ENCODE measurements at places on chromosomes 1 and 21.

DNA sequence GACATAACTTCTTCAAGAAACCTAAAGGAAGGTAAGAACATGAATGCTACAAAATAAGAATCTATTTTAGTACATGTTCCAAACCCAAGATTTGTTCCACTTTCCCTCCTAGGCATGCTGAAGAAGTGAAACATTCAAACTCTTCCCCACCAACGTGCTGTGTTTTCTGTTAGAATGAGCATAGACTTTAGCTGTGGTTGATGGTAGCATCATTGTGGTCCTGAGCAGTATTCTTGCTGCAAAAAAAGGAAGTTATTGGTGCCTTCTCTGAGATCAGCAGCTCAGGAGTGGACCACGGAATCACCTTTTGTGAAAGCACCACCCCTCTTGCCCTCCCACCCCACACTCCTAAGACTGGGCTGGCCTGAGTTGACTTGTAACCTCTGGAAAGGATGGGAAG lies 100.4 kb upstream of the POGK start:
- no peak for DNase-seq

DNA sequence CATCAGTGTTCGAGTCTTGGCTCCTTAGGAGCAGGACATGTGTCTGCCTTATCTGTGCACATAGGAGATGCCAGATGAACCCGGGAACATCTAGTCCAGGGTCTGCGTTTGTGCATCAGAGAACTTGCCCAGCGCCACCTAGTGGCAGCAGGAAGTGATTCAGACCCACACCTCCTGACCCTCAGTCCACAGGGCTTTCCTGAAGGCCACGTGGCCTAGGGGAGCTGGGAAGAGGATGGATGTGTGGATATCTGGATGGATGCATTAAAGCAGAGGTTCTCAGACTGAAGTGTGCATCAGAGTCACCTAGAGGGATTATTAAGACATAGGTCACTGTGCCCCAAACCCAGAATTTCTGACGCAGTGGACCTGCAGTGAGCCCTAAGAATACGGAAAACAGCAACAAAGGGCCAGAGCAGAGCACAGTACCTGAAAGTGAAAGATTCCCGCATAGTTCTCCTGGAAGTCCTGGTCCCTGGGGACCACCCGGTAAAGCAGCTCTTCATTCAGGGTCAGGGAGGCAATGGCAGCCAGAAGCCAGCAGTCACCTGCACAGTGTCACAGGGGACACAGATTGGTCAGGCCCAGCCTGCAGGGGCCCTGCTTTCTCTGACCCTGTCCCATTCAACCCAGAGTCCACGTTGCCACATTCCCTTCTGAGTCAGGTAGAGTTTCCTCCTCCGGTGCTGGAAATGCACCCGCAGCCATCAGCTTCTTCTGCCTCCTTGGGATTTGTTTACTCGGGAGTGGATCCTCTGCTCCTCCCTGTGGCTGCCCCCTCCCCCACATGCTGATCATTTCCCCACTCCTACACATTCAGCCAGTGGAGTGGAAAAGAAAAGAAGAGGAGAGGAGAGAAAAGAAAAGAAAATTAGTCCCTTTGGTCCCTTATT lies 37.0 kb downstream of the CAPN8 start:
- peak; percentile 18 for DNase-seq

DNA sequence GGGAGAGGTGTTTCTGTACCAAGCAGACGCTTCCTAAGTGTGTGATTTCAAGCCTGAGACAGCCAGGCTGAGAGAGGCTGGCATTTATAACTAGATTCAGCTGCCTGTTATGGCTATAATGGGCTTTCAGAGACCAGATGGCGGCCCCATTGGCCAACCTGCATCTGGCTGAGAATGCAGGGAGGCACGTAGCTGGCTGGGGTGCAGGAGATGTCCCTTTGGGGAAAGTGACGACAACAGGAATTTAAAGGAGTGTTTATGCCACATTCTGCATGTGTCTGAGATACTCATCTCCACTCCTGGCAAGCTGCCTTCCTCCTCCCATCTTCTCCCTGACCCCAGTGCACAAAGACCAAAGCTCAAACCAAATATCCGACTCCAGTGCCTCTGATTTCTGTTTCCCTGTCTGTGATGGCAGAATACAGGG lies 21.3 kb upstream of the CCDC190 start:
- no peak for DNase-seq

DNA sequence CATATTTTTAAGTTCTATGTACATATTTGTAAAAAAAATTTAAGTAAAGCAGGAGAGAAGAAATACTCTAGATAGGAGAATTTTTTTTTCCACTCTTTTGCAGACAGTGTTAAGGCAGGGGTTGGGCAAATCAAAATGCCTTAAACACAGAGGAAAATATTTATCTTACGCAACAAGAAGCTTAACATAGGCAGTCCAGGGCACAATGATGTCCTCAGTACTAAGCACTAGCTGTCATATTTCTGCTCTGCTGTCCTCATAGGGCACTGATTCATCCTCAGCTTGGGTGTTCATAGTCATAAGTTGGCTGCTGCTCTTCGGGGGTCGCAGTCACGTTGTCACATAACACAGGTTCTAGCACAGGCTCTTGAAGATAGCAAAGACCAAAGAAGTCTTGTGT lies 247.4 kb downstream of the PTBP2 start:
- DNase-seq, result no peak

DNA sequence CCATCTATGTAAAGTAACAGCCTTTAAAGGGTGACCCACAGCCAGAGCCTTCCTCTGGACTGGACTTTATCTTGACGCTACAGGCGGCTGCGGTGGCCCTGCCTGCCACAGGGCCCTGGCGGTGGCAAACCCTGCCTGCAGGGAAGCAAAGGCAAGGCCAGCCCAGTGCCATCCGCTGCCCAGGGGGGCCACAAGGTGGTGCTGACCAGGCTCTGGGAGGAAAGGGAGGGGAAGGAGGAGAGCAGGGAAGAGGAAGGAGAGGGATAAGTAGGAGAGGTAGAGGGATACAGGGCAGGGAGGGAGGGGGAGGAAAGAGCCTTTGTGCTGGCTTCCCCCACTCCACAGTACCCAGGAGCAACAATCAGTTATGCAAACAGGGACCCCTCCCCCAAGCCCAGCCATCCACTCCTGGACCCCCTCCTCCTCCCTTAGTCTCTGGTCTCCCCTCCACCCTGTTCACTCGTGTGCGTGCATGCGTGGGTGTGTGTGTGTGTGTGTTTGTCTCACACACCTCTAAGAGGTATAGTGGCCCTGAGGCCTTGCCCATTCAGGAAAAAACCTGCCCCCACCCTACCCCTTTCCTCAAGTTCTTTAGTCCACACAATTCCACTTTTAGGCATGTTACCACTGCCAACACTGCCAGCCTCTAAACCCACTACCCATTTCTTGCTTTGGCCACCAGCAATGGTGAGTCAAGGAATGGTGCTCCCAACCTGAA lies 30.3 kb downstream of the SSBP3 start:
- no peak for DNase-seq

DNA sequence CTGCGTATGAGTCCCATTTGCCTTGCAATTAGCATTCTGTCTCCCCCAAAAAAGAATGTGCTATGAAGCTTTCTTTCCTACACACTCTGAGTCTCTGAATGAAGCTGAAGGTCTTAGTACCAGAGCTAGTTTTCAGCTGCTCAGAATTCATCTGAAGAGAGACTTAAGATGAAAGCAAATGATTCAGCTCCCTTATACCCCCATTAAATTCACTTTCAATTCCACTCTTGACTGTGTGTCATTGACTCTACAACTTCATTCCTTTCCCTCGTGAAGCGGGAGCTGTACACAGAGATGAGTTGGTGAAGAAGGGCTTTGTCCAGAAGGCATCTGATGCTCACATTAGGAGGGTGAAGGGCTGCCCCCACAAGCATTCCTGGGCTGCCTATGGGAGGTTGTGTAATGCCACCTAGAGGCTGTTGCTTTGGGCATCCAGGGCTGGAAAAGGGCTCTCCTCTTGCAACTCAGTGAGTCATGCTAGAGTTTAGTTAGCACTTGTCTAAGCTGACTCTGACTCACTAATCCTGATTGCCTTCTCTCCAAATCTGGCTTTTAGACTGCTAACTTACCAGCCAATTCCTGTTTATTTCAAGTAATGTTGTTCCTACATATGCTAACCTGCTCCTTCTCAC lies 1.8 kb downstream of the SPRR1B start:
- no peak for DNase-seq
